Activated CD8-positive, alpha-beta memory T cell treated with anti-CD3 and anti-CD28 coated beads for 4 hours (primary cell): ENCODE measurements at places on chromosomes 16 and 17.
A peak's percentile ranks its signal among the peaks of the same experiment; 100 is the strongest.

DNA sequence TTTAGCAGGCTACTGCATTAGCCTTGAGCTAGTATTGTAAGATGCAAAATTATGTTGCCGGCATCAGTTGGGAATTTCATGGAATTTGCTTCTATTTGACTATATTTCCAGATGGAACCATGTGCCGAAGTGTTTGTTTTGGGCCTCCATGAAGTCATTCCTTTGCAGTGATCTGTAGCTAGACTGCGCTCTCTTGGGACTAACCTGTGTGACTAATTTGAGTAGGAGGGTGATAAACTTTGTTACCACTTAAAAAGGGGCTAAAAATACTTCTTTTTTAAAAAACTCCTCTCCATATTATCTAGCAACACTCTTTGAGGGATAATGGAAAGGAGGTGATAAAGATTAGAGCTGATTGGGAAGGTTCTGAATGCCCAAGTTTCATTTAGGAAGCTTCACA is 166.8 kb upstream of the TBX2 start:
- no peak for DNase-seq

GRCh38 chr17:43368740-43369506 is 29.9 kb upstream of the ARL4D start:
- no peak for DNase-seq

DNA sequence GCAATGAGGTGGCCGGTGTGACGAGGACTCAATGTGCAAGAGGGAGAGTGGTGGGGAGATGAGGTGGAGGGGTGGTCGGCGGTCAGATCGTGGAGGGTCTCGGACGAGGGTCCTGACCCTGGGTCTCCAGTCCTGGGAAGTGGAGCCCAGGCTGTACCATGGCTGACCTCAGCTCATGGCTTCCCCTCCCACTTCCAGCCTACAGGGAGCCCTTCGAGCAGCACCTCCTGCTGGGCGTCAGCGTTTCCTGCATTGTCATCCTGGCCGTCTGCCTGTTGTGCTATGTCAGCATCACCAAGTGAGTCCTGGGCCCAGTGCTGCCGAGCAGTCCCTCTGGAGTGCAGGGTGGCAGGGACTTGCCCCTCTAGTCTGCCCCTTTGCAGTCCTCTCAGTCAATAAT is 41.8 kb downstream of the IL4R start:
- DNase-seq: no peak

DNA sequence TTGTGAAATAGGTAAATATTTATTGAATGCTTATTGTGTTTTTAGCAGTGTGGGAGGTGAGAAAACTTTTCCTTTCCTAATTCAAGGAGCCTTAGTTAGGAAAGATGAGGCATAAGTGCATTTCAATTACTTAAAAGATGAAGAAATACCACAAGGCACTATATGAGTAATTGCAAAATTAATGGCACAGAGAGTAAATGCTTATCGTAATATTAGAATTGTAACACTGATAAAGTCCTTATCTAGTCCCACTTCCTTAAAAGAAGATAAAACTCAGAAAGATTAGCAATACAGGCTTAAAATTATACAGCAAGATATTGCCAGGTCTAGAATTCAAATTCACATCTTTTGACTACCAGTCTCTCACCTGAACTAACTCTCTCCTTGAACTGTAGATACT is 232.6 kb upstream of the TBX2 start:
- no peak for DNase-seq

DNA sequence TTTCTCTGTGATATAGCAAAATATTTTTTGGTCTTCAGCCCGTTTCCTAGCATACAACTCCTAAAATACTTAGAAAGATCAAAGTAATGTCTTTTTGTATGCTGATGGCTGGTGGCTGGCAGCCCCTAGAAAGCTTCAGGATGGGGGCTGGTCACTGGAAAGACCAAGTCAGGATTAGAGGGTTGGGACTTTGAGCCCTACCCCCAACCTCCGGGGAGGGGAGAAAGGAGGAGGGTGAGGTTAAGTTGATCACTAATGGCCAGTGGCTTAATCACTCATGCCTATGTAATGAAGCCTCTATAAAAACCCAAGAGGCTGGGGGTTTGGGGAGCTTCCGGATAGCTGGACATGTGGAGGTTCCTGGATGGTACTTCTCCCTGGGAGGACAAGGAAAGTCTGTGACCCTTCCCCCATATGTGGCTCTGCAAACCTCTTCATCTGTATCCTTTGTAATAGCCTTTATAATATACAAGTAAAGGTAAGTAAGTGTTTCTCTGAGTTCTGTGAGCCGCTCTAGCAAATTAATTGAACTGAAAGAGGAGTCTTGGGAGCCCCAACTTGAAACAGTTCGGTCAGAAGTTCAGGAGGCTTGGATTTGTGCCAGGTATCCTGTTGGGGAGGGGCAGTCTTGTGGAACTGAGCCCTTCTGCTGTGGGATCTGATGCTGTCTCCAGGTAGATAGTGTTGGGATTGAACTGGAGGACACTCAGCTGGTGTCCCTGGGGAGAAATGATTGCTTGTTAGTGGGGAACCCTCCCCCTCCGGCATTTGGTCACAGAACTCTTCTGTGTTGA is 3.5 kb downstream of the SLC7A6 start:
- no peak for DNase-seq

DNA sequence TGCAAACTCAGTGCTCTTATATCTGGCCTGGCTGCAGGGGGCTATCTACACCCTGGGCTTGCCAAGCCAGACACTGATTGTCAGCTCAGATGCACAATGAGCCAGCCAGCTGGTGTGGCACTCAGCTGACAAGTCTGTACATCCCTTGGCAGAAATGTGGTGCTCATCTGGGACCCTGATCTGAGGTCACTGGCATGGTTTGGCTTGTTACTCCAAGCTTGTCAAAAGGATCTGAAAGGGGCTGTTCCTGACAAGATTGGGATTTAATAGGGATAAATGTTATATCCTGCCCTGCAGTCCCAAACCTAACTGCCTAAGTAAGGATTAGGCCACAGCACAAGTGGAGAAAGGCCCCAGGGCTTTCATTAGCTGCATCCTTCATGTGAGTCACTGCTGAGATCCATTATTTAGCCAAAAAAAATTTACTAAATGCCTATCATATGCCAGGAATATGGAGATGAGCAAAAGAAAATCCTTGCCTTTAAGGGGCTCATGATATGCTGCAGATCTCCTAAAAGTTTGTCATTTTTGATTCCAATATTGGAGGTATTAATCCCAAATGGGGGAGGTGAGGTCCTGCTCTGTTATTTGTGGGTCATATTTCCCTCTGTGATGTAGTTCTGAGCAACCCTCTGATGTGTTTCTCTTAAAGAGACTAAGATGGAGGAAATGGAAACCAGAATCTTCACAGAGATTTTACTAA is 6.3 kb downstream of the SLC6A2 start:
- DNase-seq: no peak

GRCh38 chr17:8949061-8949661 is 16.3 kb downstream of the PIK3R5 start:
- DNase-seq: no peak

GRCh38 chr16:67277294-67277998 is 1.9 kb upstream of the PLEKHG4 start:
- DNase-seq: no peak

DNA sequence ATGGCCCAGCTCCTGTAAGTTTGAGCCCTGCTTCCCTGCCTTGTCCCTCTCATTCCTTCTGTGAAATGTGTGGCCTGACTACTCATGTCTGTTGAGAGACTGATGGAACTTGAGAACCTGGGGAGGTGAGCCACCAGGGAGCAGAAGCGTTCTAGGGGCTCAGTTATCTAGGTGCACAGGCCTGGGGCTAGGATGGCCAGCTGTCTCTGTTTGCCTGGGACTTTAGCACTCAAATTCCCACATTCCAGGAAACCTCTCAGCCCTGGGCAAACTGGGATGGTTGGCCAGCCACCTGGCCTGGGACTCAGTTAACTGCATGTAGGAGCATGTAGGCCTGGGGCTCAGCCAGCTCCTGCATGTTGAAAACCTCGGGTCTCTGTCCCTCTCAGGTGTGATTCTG is 9.3 kb upstream of the EPN3 start:
- no peak for DNase-seq

- DNase-seq: peak; percentile 66
These were observed at the start of gene USP10 for GRCh38 chr16:84699712-84700445. Gene USP10, plus strand, starts transcription at chr16:84700000. Its CDS starts 91 bp downstream, at chr16:84700091.

DNA sequence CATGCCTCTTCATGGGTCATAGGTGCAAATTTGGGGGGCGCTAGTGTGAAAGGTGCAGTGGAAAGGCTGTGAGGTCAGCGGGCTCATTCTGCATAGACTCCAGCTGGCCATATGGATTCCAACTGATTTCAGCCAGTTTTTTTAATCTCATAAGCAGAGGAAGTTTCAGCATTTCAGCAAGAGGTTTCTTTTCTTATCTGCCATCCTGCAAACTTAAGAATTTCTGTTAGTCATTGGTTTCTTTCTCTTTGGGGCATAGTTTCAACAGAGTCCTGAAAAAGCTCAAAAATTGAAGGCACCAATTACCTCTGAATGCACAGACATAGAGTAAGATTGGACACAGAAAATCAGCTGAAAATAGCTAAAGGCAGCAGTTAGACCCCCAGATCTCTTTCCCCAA is 16.2 kb upstream of the ALOX15 start:
- no peak for DNase-seq

DNA sequence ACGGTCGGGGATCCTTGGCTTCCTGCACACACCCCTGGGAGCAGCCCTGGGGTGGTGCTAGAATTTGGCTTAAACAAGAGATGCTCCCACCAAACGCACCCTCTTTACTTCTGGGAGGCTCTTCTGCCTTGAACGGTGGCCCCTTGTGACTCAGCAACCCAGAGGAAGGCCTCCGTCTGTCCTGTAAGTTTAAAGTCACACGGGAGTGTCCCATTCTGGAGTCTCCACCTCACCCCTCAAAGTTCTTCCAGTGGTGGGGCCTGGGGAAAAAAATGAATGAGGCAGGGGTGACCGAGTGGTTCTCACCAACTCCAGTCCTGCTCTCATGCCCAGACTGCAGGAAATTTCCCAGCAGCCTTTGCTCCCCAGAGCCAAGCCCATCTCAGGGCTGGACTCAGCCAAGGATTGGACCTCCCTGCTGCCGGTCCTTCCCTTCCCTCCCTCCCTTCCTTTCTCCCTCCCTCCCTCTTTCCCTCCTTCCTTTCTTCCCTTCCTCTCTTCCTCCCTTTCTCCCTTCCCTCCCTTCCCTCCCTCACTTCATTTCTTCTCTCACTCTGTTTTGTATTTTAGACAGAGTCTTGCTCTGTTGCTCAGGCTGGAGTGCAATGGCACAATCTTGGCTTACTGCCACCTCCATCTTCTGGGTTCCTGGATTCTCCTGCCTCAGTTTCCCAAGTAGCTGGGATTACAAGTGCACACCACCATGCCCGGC is 11.4 kb downstream of the ITGAD start:
- no peak for DNase-seq

DNA sequence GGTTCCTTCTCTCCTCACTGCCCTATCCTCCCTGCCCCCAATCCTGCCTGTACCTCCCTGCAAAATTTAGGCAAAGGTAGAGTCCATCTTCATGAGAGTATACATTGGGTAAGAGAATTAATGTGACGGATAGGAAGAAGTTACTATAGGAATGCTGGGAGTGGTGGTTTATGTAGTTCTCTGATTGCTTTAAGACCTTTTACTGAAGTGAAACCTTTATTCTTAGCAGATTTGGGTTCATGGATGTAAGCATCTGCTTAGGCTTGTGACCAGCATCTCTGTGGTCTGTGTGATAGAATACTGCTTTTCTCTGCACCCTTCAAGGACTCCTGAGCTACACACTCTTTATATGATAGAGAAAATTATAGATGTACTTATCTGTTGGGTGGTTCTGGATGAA is 127.3 kb downstream of the PRKCA start:
- no peak for DNase-seq

DNA sequence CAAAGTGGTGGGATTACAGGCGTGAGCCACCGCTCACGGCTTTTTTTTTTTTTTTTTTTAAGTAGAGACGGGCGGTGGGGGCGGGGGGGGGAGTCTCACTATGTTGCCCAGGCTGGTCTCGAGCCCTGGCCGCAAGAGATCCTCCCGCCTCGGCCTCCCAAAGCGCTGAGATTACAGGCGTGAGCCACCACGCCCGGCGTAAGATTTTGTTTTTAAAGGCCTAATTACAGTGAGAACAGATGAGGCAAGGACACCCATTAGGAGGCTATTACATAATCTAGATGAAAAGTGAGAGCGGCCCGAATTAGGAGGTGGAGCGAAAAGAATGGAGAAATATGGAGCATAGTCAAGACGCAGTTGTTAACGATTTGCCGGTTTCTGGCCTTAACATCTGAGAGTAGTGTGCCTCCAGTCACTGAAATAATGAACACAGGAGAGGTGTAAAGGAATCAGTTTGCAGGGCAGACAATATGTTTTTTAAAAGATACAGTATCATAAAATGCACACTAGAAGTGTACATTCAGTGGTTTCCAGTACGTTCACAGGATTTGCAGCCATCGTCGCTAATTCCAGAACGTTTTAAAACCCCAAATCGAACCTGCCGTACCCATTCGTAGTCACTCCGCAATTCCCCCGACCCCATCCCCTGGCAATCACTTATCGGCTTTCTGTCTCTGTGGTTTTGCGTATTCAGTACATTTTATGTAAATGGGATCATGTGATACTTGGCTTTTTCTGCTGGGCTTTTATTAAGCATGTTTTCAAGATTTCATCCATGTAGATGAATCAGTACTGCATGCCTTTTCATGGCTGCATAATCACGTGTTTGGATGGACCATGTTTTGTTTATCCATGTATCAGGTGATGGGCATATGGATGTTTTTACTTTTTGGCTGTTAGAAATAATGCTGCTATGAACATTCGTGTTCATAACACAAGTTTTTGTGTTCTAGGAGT is 1.4 kb upstream of the SLX4 start:
- no peak for DNase-seq

- DNase-seq: no peak
These were observed 10.5 kb downstream of the PRKCA start for GRCh38 chr17:66312912-66313311.

DNA sequence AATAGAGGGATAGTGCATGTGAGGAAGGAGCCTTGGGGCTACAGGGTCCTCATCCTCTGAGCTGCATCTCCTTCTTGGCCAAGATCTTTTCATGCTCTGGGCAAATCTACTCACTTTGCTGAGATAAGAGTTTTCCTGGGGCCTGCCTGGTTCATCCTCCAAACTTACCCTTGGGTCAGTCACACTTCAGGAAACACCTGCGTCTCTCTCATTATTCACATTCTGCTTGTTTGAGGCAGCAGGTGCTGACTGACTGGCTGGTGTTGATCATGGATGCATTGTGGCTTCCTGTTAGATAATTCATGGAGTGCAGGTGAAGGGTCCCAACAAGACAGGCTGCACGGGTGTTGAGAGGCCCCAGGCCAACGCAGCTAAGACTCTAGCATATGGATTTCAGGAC is 162.6 kb downstream of the SALL1 start:
- no peak for DNase-seq

DNA sequence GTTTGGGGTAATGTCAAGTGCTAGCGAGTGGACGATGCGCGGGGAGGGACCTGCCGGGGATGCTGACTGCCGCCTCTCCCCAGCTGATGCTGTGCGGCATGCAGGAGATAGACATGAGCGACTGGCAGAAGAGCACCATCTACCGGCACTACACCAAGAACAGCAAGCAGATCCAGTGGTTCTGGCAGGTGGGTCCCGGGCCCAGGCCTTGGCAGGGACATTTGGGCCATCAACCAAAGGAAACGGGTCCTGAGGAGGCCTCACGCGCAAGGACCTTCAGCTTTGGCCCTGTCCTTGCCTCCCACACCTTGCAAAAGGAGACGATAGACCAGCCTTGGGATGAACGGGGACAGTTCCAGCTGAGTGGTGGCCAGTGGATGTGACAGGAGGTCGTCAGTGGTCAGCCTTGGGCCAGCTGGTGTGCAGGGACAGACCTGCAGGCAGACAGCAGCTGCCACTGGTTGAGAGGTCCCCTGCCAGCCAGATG is 13.6 kb upstream of the CLEC18A start:
- no peak for DNase-seq
